Stimulated activated CD4-positive, alpha-beta T cell treated with anti-CD3 and anti-CD28 coated beads, Interleukin-2, amount 100 ng/mL, for 4 hours (primary cell): ENCODE measurements at places on chromosomes 4 and X.

DNA sequence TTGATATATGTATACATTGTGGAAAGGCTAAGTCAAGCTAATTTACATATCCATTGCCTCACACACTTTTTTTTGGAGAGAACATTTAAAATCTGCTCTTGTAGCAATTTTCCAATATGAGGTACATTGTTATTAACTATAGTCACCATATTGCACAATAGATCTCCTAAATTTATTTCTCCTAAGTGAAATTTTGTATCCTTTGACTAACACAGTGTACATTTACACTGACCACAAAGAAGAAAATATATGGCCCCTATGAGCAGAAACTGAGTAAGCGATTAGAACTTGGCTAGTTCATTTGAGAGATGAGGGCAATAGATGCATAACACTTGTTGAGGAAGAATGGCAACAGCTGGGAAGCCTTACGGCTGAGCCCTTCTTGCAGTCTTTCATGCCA lies 20.3 kb upstream of the GUCY1B1 start:
- no peak for DNase-seq

DNA sequence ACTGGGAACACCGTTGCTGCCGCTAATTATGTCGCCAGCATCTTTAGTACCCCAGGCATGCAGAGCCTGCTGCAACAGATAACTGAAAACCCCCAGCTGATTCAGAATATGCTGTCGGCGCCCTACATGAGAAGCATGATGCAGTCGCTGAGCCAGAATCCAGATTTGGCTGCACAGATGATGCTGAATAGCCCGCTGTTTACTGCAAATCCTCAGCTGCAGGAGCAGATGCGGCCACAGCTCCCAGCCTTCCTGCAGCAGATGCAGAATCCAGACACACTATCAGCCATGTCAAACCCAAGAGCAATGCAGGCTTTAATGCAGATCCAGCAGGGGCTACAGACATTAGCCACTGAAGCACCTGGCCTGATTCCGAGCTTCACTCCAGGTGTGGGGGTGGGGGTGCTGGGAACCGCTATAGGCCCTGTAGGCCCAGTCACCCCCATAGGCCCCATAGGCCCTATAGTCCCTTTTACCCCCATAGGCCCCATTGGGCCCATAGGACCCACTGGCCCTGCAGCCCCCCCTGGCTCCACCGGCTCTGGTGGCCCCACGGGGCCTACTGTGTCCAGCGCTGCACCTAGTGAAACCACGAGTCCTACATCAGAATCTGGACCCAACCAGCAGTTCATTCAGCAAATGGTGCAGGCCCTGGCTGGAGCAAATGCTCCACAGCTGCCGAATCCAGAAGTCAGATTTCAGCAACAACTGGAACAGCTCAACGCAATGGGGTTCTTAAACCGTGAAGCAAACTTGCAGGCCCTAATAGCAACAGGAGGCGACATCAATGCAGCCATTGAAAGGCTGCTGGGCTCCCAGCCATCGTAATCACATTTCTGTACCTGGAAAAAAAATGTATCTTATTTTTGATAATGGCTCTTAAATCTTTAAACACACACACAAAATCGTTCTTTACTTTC lies 1.8 kb downstream of the UBQLN2 start:
- DNase-seq: no peak

DNA sequence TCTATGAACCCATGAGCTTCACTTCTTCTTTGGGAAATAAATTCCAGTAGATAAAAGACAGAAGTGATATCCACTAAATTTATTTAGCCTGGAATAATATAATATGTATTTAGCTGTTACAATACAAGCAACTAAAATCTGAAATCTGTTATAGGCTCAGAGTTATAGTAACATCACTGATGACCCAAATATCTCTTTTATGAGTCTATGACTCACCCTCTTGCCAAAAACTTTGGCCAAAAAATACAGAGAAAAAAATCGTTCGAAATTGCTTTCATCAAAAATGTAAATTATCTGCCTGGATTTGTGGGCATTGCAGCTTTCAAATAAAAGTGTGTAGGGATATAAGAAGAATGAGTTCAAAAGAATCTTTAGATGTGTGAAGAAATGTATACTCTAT lies 89.4 kb upstream of the DKK2 start:
- DNase-seq: no peak

DNA sequence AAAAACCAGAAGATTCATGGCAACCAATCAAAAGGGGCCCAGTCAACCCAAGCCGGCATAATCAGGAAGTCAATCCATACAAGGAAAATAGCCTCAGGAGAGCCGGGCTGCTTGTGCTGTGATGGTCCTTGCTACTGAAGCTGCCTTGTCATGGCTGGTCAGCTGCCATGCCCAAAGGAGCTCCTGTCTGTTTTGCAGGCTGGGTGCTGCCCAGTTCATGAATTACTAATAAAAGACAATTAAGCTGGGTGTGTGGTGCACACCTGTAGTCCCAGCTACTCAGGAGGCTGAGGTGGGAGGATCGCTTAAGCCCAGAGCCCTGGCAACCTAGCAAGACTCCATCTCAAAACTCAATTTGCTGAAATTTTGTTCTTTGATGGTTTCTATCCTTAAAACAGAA lies 16.0 kb upstream of the CTBP1 start:
- DNase-seq: no peak
